ENCODE measurements at places on chromosomes 1 and 21. TPM values are rescaled to one million over a fixed set of nuclear protein-coding genes. Genes with fewer than 3 reads are reported as not detected.

Gene NOTCH2
- 69.6 TPM for total RNA-seq

Gene PTGS2
- 14.9 TPM for total RNA-seq

Gene PODN
- 9.1 TPM for total RNA-seq

Gene OR2L5
- total RNA-seq: not detected

- H3K27me3 ChIP-seq: no peaks in the 10 kb centered on the region
- H3K4me1 ChIP-seq: no peaks in the 10 kb centered on the region
- H3K36me3 ChIP-seq: no peaks in the 10 kb centered on the region
- no peak for DNase-seq
These were observed 576.6 kb downstream of the NPHP4 start for GRCh38 chr1:5415606-5416005.

DNA sequence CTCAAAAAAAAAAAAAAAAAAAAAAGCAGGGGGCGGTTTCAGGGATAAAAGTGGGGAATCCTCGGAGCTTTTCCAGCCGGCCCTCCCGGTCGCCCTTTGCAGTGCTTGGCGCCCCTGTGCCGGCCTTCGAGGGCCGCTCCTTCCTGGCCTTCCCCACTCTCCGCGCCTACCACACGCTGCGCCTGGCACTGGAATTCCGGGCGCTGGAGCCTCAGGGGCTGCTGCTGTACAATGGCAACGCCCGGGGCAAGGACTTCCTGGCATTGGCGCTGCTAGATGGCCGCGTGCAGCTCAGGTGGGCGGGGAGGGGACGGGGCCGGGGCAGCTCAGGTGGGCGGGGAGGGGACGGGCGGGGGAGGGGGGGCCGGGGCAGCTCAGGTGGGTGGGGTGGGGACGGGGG lies 25.3 kb downstream of the RNF223 start:
- no peaks in the 10 kb centered on the region for H3K27me3 ChIP-seq
- no peak for DNase-seq
- H3K4me1 ChIP-seq: no peaks in the 10 kb centered on the region
- no peaks in the 10 kb centered on the region for H3K36me3 ChIP-seq
- no peak overlapping the region for H3K4me3 ChIP-seq

GRCh38 chr1:25774921-25775771 lies 24.8 kb upstream of the SELENON start:
- no peak overlapping the region for H3K4me3 ChIP-seq
- no peak for DNase-seq
- no peaks in the 10 kb centered on the region for H3K27me3 ChIP-seq
- H3K36me3 ChIP-seq: no peaks in the 10 kb centered on the region
- no peak overlapping the region for H3K27ac ChIP-seq
- H3K4me1 ChIP-seq: peaks cover 16% of the 10 kb centered on the region

GRCh38 chr21:30349572-30349971 lies 1.2 kb upstream of the KRTAP23-1 start:
- no peaks in the 10 kb centered on the region for H3K27me3 ChIP-seq
- H3K4me1 ChIP-seq: no peaks in the 10 kb centered on the region
- no peak for DNase-seq
- no peaks in the 10 kb centered on the region for H3K36me3 ChIP-seq
- H3K27ac ChIP-seq: no peak overlapping the region

DNA sequence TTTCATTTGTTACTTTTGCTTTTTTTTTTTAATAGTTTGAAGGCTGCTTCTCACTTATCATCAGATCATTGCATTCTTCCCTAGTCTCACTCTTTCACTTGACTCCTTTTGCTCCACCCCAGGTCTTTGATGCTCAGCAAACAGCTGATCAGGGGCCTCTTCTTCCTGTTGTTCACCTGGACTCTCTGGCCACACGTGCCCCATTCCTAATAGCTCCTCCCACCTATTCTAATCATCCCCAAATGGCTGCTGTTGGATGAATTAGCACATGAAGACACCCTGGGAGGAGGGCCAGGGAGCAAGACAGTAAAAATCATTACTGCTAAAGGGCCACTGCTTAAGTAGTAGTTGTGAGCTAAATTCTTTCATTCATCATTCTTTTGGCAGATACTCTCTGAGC lies 119.5 kb downstream of the MAB21L3 start:
- no peak overlapping the region for H3K4me3 ChIP-seq
- H3K27ac ChIP-seq: no peak overlapping the region
- no peaks in the 10 kb centered on the region for H3K4me1 ChIP-seq
- H3K36me3 ChIP-seq: no peaks in the 10 kb centered on the region
- no peak for DNase-seq

GRCh38 chr1:99646868-99647267 lies 955 bp downstream of the PALMD start:
- H3K27ac ChIP-seq: no peak overlapping the region
- no peaks in the 10 kb centered on the region for H3K27me3 ChIP-seq
- no peak overlapping the region for H3K4me3 ChIP-seq
- H3K4me1 ChIP-seq: no peaks in the 10 kb centered on the region
- no peaks in the 10 kb centered on the region for H3K36me3 ChIP-seq
- DNase-seq: no peak

- no peak for DNase-seq
- H3K36me3 ChIP-seq: no peaks in the 10 kb centered on the region
- no peak overlapping the region for H3K4me3 ChIP-seq
These were observed 236.0 kb downstream of the DISC1 start for GRCh38 chr1:231862611-231863010.

DNA sequence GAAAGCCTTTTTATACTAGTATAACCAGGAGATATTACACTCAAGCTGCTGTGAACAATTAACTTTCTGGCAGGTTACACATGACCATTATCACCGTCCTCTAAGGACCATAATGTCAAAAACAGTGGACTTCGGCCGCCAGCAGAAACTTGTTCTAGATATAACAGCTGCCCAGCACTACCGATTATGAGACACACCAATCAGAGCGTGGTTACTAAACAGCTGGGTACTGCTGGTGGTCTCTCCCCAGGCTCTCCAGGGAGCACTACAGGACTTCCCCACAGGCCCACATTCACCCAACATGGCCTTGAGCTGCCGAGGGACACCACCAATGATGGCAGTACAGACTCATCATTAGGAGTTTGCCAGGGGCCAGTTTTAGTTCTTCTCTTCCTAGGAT lies 57.9 kb upstream of the CTBS start:
- peak overlapping the region; percentile 38 for H3K27ac ChIP-seq
- no peak for DNase-seq
- H3K27me3 ChIP-seq: no peaks in the 10 kb centered on the region
- H3K4me1 ChIP-seq: no peaks in the 10 kb centered on the region

GRCh38 chr1:180918519-180918918 lies 5.8 kb downstream of the KIAA1614 start:
- no peaks in the 10 kb centered on the region for H3K36me3 ChIP-seq
- no peak for DNase-seq
- no peaks in the 10 kb centered on the region for H3K27me3 ChIP-seq
- H3K27ac ChIP-seq: no peak overlapping the region
- no peak overlapping the region for H3K4me3 ChIP-seq
- H3K4me1 ChIP-seq: no peaks in the 10 kb centered on the region

- H3K36me3 ChIP-seq: no peaks in the 10 kb centered on the region
- no peaks in the 10 kb centered on the region for H3K27me3 ChIP-seq
- DNase-seq: no peak
- no peaks in the 10 kb centered on the region for H3K4me1 ChIP-seq
- no peak overlapping the region for H3K4me3 ChIP-seq
These were observed 118.8 kb downstream of the RWDD3 start for GRCh38 chr1:95352767-95353166.

DNA sequence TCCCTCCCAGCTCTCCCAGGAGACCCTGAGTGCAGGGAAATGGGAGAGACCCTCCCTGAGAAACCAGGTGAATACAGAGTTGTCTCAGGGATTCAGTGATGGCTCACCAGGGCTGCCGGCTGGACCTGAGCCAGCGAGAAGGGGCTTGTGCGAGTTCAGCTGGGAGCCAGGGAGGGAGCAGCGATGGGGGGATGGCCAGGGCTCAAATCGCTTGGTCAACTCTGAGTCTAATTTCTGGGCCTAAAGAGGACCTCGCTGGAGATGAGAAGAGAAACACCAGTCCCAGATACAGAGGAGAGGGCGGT lies 6.5 kb downstream of the FCGR2A start:
- no peaks in the 10 kb centered on the region for H3K27me3 ChIP-seq
- no peak for DNase-seq
- H3K27ac ChIP-seq: no peak overlapping the region

DNA sequence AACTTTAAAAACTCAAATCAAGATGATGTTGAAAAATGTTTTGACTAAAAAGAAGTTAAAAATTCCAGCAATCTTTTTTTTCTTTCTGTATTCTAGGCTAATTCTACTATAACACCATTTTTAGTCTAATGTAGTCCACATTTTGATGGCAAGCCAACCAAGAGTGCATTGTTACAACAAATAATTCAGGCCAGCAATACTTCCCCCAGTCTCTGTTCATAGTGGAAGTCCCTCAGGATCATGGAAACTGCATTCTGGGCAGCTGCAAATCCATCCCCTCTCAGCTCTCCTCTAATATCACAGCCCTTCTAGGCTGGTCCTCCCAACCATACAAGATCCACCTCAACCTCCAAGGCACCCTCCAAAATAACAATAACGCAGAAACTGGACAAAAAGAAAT lies 7.8 kb upstream of the CD58 start:
- H3K27ac ChIP-seq: no peak overlapping the region
- H3K36me3 ChIP-seq: no peaks in the 10 kb centered on the region
- no peak for DNase-seq
- H3K27me3 ChIP-seq: no peaks in the 10 kb centered on the region
- H3K4me1 ChIP-seq: no peaks in the 10 kb centered on the region

DNA sequence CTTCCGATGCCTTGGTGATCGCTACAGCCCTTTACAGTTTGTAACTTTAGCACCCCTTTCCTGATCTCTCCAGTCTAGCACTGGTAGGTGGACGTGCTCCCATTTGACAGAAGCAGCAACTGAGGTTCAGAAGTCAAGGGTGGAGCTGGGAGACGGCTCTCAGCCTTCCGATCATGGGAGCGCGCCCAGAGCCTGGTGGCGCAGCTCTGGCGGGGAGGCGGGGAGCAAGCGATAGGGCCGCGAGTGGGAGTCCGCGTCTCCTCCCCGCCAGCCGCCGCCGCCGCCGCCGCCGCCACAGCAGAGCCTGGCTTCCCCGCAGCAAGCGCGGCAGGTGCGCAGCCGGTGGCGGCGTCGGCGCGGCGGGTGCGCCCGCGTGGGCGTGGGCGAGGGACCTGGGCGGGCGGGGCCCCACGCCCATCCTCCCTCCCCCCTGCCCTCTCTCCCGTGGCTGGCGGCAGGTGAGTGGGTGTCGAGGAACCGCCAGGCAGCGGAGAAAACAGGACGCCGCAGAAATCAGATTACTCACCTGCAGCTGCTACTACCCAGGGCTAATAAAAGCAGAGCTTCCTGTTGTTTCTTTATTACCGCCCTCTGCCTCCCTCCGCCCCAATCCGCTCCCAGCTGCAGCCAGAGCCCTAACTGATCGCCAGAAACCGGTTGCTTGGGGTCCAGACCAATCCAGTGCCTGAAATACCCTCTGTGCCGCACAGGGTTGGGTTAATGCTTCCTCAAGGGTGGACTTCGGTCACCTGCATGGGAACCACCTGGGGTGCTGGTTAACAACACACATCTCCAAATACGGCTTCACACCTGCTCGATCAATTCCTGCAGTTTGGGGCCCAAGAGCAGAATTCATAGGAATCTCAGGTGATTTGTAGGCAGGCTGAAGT lies 60.2 kb upstream of the ID3 start:
- peak overlapping the region; percentile 17 for H3K4me3 ChIP-seq
- H3K4me1 ChIP-seq: no peaks in the 10 kb centered on the region
- DNase-seq: peak; percentile 84

- peaks cover 17% of the 10 kb centered on the region for H3K36me3 ChIP-seq
- H3K27ac ChIP-seq: peak overlapping the region; percentile 60
- DNase-seq: peak; percentile 87
- H3K27me3 ChIP-seq: no peaks in the 10 kb centered on the region
- no peak overlapping the region for H3K4me3 ChIP-seq
- no peaks in the 10 kb centered on the region for H3K4me1 ChIP-seq
These were observed 14.5 kb downstream of the KDF1 start for GRCh38 chr1:26945728-26946127.

GRCh38 chr1:206935491-206936067 lies 10.7 kb downstream of the PIGR start:
- peaks cover 12% of the 10 kb centered on the region for H3K36me3 ChIP-seq
- no peak for DNase-seq
- H3K4me1 ChIP-seq: no peaks in the 10 kb centered on the region
- no peak overlapping the region for H3K4me3 ChIP-seq
- peak overlapping the region; percentile 28 for H3K27ac ChIP-seq

DNA sequence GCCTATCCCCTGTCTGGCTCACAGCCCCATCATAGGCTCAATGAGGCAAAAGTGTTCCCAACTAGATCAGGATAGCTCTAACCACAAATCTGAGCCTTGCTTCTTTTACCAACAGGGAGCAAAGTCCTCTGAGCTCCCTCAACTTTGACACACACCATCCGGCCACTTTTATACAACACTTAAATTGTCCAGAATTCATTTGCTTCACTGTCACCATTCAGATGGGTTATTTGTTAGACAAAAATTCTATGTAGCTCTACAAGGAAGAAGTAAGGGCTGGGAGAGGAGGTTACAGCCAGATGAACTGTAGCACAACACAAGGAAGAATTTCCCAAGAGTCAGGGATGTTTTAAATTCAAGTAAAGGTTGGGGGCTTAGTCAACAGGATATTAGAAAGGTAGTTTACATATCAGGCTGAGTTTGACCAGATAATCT lies 50.8 kb downstream of the TGFBR3 start:
- H3K36me3 ChIP-seq: no peaks in the 10 kb centered on the region
- H3K27ac ChIP-seq: no peak overlapping the region
- H3K4me3 ChIP-seq: no peak overlapping the region
- peaks cover 9% of the 10 kb centered on the region for H3K4me1 ChIP-seq

GRCh38 chr1:176903474-176903873 lies 261.0 kb downstream of the ASTN1 start:
- no peak for DNase-seq
- H3K27me3 ChIP-seq: no peaks in the 10 kb centered on the region
- H3K27ac ChIP-seq: no peak overlapping the region

GRCh38 chr21:27154451-27155129 lies 187.7 kb upstream of the ADAMTS5 start:
- no peak overlapping the region for H3K4me3 ChIP-seq
- no peaks in the 10 kb centered on the region for H3K36me3 ChIP-seq
- H3K4me1 ChIP-seq: no peaks in the 10 kb centered on the region
- no peak for DNase-seq

- no peaks in the 10 kb centered on the region for H3K27me3 ChIP-seq
- H3K4me3 ChIP-seq: no peak overlapping the region
- no peaks in the 10 kb centered on the region for H3K36me3 ChIP-seq
- DNase-seq: no peak
- H3K4me1 ChIP-seq: no peaks in the 10 kb centered on the region
These were observed 91.4 kb upstream of the CTTNBP2NL start for GRCh38 chr1:112304612-112305011.

DNA sequence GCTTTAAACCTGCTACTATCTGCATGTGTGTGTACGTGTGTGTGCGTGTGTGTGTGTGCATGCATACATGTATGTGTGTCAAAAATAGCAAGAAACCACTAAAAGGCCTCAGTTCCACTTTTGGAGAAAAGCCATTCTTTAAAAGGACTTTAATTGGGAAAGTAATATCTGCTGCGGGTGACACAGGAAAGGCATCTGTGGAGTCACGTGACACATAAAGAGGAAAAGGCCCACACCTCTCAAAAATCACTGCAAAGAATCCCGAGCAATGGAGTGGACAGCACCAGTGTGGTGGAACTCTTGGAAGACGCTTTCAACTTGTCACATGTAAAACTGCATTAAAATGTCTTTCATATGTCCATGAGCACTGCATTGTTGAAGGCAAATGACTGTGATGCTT lies 63.6 kb downstream of the DSCAM start:
- no peaks in the 10 kb centered on the region for H3K4me1 ChIP-seq
- H3K4me3 ChIP-seq: no peak overlapping the region
- DNase-seq: no peak
- H3K27ac ChIP-seq: no peak overlapping the region
- no peaks in the 10 kb centered on the region for H3K36me3 ChIP-seq
- H3K27me3 ChIP-seq: no peaks in the 10 kb centered on the region

All from colonic mucosa (tissue), 4 donors.